ENCODE measurements at places on chromosomes 12 and 14. TPM values are rescaled to one million over a fixed set of nuclear protein-coding genes. Genes with fewer than 3 reads are reported as not detected.

- no peak for DNase-seq
Measured at GRCh38 chr12:4734625-4735340, 14.6 kb downstream of the GALNT8 start.

GRCh38 chr12:124568431-124569374, 1.3 kb upstream of the NCOR2 start:
- peak; percentile 59 for DNase-seq

DNA sequence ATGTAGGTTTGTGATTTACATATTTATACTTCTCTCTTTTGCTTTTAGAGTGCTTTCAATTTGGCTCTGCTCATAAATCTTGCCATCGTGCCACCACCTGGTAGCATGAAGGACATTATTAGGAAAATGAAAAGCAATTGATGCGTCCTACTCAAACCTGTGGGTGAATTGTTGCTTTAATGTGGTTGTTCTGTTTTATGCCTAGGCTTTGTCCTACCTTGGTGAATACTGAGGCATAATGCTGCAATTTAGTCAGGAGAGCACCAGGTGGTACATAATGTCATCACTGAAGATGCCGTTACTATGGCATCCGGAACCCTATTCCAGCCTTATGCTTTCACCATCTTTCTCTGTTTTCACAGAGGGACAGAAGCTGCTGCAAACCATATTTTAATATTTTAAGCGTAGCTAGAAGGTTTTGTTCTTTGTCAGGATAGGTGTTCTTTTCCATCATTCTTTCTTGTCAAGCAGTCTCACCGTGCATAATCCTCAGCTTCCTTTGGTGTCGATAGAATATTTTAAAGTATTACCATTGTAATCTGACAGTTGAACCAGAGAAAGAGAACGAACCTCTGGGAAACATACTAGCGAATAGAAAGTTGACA, 68.5 kb upstream of the PKP2 start:
- DNase-seq, result no peak

- no peak for DNase-seq
Measured at GRCh38 chr12:3973973-3974644, 100.9 kb upstream of the PARP11 start.

The BMP4 gene
- 3.7 TPM for total RNA-seq

The CELA1 gene
- total RNA-seq, result not detected

The KRT6B gene
- not detected for total RNA-seq

The C12orf54 gene
- 1.5 TPM for total RNA-seq

All from dorsolateral prefrontal cortex (tissue), 122 donors.